ENCODE measurements at places on chromosomes 1 and 21.

DNA sequence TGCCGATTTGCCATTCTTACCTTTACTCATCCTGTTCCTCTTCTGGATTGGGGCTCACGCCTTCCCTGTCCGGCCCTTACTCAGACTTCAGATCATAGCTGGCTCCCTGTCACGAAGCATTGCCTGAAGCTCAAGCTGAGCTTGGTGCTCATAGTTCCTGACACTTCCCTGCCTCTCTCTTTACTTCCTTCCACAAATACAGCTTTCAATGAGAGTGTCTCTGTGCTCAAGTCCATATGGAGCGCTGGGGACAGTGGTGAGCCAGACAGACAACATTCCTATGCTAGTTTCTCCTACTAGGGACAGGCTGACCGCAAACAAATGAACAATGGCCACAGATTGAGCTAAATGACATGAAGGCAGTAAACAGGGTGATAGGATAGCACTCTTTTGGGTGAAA is 38.1 kb downstream of the HHAT start:
- DNase-seq = no peak

DNA sequence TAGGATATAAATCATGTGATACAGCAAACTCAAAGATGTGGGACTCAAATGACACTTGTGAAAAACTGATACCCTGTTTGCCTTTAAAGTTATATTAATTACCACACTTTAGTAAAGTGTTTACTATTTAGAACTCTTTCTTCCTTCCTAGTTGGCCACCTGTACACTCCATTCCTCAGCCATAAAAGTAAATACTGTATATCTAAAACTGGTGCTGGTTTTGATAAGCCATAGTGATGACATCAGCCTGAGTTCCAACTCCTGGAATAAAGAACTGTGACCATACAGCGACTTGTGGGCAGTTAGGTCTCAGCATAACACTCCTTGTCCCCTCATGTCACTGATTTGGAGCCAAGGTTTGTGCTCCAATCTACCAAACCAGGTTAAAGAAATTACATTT is 2.8 kb downstream of the PTGER3 start:
- no peak for DNase-seq

- DNase-seq = no peak
These were observed 25.7 kb downstream of the EPHA10 start for GRCh38 chr1:37739222-37739621.

GRCh38 chr1:231918239-231919015 is 291.8 kb downstream of the DISC1 start:
- DNase-seq = no peak

DNA sequence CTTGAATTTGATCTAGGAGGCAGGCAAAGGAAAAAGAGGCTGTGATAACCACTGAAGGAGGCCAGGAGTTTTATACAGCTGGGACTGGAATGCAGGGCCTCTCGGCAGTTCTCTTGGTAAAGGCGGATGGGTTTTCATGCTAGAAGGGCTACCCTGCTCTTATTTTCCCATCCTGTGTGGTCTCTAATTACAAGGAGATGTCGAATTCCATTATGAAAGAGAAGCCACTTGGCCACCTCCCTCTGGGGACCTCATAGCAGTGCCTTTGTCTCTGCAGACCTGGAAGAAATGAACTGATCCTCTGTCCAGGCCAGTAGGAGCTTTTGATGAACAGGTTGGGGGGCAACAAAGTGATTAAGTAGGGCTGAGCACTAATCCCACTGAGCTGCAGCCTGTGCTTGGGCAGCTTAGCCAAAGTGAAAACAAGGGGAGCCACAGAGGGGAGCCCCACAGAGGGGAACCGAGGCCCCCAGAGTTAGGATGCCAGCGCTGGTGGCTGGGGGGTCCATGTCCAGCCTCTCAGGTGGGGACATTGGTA is 42.2 kb upstream of the BCAR3 start:
- DNase-seq = no peak

DNA sequence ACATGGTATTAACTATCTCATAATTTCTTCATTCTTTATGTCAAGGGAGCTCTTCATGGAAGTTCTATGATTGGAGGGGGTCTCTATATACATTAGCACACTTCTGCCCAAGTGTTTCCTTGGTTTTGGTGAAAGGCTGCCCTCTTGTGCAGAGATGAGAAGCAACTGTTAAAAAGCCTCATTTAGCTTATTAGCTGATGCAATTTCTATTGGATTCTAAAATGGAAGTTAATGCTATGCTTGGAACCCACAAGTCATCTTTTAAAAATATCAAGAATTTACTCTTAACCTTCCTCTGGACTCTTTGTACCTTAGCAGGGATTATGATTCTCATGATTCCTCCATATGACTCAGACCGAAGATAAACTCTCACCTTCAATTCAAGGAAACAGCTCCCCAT is 328.9 kb downstream of the PTBP2 start:
- peak; percentile 45 for DNase-seq

- no peak for DNase-seq
These were observed 7.7 kb upstream of the CADM3 start for GRCh38 chr1:159163614-159164228.

GRCh38 chr1:95888941-95889390 is 655.0 kb downstream of the RWDD3 start:
- DNase-seq = no peak

DNA sequence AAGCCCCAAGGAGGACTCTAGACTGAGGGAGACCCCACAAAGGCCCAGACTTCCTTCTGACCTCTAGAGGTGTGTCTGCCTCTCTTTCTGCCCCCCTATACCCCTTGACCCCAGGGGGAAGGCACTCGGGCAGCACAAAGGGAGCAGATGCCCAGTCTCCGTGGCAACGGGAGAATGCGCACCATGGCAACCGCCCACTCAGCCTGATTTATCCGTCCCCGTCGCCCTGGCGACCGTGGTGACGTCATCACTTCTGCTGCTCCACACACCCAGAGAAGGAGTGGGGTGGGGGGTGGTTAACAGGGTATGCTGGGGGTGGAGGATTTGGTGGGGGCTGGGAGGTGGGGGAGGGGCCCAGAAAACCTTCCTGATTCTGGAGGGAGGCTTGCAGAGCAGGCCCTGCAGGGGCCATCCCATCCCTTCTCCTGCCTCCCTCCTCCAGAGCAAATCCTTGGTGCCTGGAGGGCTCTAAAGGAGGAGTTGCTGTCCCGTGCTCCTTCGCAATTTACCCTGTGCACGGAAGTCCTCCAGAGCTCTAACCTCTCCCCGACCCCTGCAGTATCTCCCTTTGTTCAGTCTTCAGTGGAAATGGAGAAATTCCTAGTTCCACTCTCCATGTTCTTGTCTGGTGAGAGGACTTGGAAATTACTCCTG is 6.3 kb downstream of the CELF3 start:
- DNase-seq = no peak

GRCh38 chr1:230043081-230043480 is 24.0 kb upstream of the GALNT2 start:
- DNase-seq = no peak

GRCh38 chr1:77948841-77949424 is 29.9 kb downstream of the FUBP1 start:
- DNase-seq = no peak
